ENCODE measurements at places on chromosomes 6 and 20.

GRCh38 chr6:15520626-15521203 is 142.1 kb downstream of the DTNBP1 start:
- no peak for DNase-seq

DNA sequence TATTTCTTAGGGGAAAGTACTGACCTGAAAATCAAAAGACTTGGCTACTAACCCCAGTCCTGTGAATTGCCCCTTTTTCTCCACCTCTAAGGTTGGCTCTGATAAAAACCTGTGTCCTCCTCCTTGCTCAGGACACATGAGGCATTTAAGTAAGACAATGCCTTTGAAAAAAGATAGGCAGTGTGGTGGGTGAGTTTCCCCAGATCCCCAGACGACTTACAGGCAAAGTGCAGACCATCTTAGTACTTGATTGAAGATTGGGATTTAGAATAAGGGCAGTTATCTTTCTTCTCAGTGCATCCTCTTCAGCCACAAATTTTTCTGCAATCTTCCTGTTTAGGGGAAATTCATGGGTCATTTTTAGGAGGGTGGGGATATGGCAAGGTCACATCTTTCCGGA is 87.8 kb downstream of the KIZ start:
- DNase-seq: no peak

GRCh38 chr6:53888931-53889330 is 94.1 kb downstream of the LRRC1 start:
- DNase-seq: no peak

DNA sequence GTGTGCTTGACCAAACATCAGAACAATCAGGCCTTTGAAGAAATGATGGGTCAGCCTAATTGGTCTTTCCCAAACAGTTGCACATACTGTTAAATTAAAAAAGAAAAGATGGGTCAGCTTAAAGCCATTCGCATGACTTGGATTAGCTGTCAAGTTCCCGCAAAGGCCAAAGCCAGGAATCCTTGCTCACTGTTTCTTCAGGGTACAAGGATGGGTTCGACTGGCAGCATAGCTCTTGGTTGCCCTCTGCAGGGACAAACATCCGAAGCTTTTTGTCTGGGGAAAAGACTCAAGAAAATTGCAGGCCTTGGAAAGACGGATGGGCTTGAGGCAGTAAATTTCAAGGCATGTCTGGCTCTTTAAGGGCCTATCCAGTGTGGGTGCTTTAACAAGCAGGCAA is 168.0 kb downstream of the HDGFL1 start:
- DNase-seq: no peak

DNA sequence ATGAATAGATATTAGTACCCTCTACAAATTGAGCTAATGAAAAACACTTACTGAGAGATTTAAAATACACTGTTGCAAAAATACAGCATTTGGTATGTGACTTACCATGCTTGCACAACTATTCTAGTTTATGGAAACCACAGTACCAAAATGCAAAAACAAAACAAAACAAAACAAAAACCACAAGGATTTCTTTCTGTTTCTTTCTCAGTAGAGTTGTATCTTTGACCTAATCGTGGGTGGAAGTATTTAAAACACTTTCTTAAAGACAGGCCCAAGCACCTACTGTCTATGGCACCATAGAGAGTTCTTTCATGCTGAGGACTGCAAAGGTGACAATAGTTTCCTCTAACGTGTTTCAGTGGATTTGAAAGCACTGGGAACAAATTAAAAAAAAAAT is 95.3 kb upstream of the C6orf118 start:
- DNase-seq: no peak

DNA sequence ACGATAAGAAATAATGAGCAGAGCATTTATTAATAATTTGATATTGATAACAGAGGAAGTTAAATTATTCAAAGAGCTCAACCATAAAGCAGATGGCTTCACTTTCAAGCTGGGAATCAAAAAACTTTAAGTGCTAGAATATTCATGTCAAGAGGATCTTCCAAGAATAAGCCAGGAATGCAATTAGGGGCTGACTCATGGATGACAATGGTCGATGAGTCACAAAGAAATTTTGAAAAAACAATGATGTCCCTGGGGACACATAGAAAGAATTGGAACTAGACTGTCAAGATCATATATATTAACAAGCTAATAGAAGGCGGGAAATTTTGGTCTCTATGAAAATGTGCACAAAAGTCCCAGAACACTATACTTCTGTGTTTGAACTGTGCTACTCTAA is 304.1 kb downstream of the LAMA2 start:
- no peak for DNase-seq

GRCh38 chr6:39313526-39314272 is 520 bp downstream of the KCNK17 start:
- no peak for DNase-seq

GRCh38 chr20:48064929-48065328 is 279.6 kb upstream of the SULF2 start:
- DNase-seq: no peak

- DNase-seq: no peak
These were observed 51.1 kb downstream of the KCNB1 start for GRCh38 chr20:49431329-49431728.

GRCh38 chr6:163420289-163420614 is 5.7 kb downstream of the QKI start:
- no peak for DNase-seq

GRCh38 chr6:25637960-25638434 is 14.0 kb upstream of the SCGN start:
- DNase-seq: no peak

- no peak for DNase-seq
These were observed 474.1 kb downstream of the CD109 start for GRCh38 chr6:74170118-74170517.

All from activated CD4-positive, alpha-beta T cell treated with anti-CD3 and anti-CD28 coated beads, Interleukin-2, amount 50 U/mL, for 24 hours (primary cell).